ENCODE measurements at places on chromosomes 2 and 18.
A peak's percentile ranks its signal among the peaks of the same experiment; 100 is the strongest.

DNA sequence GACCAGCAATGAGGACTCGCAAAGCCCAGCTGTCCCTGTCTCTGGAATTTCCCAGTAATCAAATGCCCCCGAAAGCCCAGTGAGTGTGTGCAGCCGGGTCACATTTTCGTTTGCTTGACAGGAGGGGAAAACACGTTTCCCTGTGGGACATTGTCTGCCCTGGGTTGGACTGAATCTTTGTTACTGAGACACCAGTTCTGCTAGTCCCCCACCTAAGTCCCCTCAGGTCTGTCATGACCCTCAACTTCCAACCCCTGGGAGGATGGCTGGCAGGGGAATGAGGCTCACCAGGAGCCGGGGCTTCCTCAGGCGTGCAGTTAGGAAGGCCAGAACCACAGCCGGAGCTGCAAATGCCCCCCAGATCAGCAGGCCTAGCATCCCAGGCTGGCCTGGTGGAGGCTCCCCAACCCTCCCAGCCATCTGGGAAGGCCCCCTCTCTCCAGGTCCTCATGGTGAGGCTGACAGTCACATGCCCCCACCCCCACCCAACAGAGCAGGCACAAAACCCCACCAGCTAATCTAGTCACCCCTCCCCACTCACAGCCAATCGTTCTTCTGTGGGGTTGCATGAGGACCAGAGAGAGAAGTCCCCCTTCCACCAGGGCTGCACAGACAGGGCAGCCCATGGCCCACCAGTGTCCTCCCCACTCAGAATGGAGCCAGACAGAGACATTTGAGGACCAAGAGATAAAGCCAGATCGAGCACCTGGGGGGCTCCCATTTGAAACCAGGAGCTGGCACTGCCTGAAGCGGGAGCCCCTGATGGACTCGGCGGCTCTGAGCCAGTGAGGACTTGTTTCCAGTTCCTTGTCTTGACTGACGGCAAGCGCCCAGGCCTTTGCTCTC is 33.6 kb downstream of the CYP26B1 start:
- no peak for DNase-seq

- no peak for DNase-seq
These were observed 267.2 kb downstream of the FBXO15 start for GRCh38 chr18:73880387-73880786.

- DNase-seq, result no peak
These were observed 232.3 kb upstream of the KCNJ3 start for GRCh38 chr2:154466226-154466625.

- DNase-seq, result no peak
These were observed 142.2 kb upstream of the PXDN start for GRCh38 chr2:1886405-1886992.

- no peak for DNase-seq
These were observed 593.2 kb upstream of the ZNF804A start for GRCh38 chr2:184004948-184005672.

- no peak for DNase-seq
These were observed 71.6 kb downstream of the CLIP4 start for GRCh38 chr2:29186817-29187216.

DNA sequence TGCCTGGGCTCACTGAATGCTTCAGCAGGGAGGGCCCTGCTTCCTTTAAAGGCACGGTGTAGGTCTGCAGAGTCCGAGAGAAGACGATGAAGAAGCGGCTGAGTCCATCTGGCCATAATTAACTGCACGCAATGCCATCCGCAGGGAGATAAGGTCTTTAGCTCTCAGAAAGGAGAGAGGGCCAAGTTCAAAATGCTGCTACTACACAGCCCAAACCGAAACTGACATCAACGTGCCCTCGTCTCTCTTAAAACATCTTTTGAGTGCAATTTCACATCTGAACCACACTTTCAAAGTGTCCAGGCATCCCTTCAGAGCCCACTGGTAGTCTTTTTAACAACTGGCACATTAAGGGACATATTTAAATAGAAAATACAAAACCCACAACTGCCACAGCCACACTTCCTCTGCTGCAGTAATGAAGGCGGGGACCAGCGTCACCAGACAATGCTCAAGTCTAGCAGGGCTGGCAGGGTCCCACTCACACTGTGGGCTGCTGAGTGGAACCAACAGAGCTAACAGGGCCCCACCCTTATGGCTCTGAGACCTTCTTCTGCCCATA is 35.8 kb downstream of the ST3GAL5 start:
- DNase-seq, result peak; percentile 18

GRCh38 chr2:211061612-211062296 is 505.4 kb downstream of the CPS1 start:
- DNase-seq, result no peak

DNA sequence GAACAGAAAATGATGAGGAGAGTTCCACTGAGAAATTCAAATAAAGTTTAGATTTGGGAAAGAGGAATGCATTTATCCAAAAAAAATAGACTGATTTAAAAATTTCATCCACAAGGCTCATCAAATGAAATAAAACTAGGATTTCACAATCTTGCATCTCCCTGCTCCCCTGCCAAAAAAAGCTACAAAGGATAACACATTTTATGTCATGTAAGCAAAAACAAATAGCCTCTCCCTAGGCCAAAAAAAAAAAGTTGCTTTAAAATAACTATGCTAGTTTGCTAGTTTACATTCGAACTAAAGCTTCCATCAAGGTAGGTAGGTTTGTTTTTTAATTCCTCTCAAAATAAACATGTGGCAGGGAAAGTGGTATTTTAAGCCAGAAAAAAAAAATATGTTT is 465.5 kb upstream of the ID2 start:
- no peak for DNase-seq

GRCh38 chr2:161994761-161995520 is 79.1 kb downstream of the DPP4 start:
- DNase-seq, result no peak

- no peak for DNase-seq
These were observed 98.0 kb upstream of the CXCR4 start for GRCh38 chr2:136215908-136216472.

- DNase-seq, result no peak
These were observed 18.6 kb downstream of the THADA start for GRCh38 chr2:43576981-43577892.

- no peak for DNase-seq
These were observed 9.1 kb downstream of the CNNM4 start for GRCh38 chr2:96769814-96770213.

DNA sequence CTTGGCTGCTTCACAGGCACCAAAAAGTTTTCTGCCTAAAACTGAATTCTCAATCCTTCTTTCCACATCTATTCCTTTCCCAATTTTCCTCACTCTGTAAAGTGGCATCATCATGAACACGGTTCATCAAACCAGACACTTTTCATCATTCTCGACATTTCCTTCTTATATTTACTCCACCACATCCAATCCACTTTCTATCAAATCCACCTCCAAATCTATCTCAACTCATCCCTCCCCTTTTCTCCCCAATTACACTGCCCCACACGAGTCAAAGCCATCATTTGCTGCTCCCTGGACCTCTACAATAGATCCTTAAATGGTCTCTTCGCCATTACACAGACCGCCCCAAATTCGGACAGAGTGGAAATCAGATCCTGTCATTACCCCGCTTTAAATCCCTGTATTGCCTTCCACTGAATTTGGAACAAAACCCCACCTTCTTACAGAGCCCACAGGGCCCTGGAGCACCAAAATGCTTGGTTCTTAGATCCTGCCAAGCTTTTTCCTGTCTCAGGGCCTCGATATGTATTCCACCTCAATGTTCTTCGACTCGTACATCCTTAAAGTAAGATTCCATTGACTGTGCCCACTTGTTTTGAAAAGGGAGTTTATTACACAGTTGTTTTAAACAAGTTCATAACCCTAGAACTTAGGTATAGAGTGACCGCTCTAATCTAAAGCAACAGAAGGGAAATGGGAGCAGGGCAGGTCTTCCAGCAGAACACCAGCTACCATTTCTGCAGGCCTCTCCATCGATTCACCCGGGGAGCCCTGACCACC is 856 bp downstream of the ACAA2 start:
- no peak for DNase-seq

GRCh38 chr18:40094441-40094840 is 1860.6 kb upstream of the PIK3C3 start:
- DNase-seq, result no peak

DNA sequence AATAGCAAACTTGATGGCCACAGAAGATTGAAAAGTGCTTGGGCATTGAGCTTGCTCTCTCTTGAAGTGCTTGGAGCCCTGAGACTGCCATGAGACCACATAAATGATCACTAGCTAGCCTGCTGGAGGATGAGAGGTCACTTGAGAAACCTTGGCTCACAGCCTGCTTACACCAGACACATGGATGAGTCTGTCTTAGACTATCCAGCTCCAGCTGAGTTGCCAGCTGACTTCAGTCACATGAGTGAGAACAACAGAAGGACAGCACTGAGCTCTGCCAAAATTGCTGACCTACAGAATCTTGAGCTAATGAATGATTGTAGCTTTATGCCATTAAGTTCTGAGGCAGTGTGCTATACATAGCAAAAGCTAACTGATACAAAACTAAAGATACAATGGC is 18.1 kb downstream of the NABP1 start:
- DNase-seq, result no peak

DNA sequence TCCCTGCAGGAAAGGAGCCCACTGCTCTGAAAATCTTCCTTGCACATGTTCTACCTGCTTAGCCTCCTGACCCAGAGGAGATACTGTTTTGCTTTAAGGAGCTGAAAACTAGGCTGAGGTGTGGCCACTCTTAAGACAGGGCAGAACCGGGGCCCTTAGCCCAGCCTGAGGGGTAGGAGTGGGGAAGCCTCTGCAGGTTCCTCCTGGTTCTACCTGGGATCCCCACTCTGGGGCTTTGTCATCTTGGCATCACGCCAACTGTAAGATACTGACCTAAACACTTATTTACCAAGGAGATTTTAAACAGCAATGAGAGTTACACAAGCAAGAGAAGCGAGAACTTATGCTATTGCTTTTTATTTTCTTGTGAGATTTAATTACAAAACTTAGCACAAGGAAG is 86.9 kb downstream of the KCTD1 start:
- DNase-seq, result no peak

DNA sequence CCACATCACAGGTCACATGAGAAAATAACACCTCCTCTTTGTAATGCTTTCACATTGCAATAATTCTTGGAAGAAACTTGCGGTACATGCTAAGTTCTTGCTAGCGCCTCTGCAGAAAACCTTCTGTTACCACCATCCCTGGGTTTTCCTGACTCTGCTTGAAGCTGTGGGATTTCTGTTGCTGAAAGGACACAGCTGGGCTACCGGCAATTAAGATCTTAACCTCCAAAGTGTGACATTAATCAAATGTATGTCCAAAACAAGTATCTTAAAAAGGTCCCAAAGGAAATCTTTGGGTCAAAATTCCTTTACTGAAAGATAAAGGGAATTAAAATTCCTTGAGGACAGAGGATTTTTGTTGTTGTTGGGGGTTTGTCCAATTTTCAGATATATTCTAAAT is 7.5 kb downstream of the CCBE1 start:
- DNase-seq, result no peak

DNA sequence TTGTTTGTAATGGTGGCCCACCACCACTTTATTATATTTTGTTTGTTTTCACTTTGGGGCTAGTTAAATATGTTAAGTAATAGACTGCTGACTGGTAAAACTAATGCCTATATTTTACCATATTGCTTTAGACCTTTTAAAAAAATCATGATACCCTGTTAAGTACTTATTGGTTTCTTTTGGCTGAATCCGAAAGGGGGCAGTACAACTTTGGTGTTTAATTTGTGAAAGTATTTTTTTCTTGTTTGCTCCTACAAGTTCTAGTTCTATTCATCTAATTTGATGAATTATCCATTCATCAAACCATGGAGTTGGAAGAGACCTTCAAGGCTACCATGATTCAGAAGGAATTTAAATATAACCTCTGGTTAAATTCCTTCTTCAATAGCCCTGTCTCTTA is 147.0 kb downstream of the MBD5 start:
- DNase-seq, result no peak

GRCh38 chr2:25810428-25810827 is 67.9 kb downstream of the ASXL2 start:
- DNase-seq, result no peak

DNA sequence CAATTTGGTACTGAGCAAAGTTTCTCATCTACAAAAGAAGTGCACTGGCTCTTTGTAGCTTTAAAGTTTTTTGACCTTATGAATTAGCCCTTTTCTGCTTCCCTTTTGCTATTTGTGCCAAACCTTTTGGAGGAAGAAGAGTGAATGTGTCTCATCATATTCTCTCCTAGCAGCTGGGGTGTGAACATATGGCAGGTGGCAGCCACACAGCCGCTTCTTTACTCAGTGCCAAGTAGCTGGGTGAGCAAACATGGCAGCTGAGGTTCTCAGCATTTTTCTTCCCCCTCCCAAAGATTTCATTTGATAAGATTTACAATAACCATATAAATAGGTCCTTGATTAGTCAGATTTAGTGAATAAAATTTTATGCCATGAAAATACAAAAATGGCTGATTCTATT is 46.7 kb upstream of the STK17B start:
- no peak for DNase-seq

DNA sequence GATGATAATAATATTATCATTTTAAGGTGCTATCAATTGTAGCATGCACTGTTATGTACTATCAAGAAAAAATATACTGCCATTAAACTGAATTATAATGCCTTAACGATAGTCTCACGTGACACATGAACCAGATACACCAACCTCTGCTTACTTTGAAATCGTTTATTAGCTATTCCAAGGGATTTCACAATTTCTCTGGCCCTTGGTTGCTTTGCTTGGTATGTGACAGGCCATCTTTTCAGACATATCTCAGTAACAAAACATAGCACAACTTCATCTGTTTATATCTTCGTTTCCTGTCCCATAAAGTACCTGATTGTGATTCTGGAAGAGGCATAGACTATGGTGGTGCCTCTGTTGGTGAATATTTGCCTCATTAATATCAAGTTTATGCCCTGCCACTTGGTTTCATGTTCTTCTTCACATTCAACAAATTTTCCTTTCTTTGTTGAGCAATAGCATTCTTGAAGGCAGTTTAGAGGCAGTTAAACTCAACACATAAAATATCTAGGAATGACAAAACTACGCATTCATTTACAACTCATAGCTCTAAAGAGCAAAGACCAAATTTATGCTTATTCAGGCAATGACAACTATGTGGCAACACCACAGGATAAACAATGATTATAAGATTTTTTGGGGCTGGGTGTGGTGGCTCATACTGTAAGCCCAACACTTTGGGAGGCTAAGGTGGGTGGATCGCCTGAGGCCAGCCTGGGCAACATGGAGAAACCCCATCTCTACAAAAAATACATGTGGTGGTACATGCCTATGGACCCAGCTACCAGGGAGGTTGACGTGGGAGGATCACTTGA is 84.3 kb downstream of the MCFD2 start:
- no peak for DNase-seq

- no peak for DNase-seq
These were observed 207.9 kb downstream of the GLI2 start for GRCh38 chr2:120943403-120944034.

- DNase-seq, result no peak
These were observed 44.5 kb upstream of the RMND5A start for GRCh38 chr2:86675511-86676015.

GRCh38 chr2:129794116-129794515 is 185.3 kb upstream of the RAB6C start:
- DNase-seq, result no peak

GRCh38 chr2:147242445-147242844 is 602.4 kb upstream of the ACVR2A start:
- DNase-seq, result no peak
